ENCODE measurements at places on chromosomes 1 and 21.

DNA sequence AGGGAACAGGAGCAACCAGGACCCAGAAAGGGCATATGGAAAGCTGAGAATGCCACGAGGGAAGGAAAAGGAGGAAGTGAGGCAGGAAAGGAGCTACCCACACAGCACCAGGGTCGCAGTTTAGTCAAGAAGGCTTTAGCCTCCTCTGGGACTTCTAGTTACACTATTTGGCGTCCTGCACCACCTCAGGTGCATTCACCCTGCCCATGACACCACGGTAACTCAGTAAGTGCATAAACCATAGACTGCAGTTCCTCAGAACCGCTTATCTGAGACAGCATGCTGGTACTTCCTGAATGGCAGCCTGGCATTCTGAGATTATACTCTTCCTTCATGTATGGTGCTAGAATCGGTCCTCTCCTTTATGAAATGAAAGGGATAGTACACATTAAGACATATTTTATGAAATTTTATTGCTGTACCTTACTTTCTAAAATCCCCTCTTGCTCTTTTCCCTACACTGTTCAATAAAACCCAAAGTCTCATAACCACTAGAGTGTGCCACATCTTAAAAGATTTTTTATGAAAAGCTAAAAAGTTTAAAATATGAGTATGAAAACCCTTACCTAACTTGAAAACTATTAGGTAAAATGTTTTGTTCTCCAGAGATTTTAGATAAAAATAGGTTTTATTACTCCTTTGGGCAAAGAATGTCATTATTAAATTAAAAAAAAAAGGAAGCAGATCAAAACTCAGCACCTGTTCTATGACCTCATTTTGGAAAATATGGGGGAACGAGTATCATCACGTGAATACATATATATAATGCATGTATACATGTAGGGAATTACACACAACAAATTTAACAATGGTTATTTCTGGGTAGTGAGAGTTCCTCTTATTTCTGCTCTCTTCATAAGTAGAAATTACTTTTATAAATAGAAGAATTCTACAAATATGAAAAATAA, 67.3 kb downstream of the VAV3 start:
- peak; percentile 51 for DNase-seq

- DNase-seq, result no peak
These were observed 127.9 kb upstream of the CACYBP start for GRCh38 chr1:174871886-174872285.

DNA sequence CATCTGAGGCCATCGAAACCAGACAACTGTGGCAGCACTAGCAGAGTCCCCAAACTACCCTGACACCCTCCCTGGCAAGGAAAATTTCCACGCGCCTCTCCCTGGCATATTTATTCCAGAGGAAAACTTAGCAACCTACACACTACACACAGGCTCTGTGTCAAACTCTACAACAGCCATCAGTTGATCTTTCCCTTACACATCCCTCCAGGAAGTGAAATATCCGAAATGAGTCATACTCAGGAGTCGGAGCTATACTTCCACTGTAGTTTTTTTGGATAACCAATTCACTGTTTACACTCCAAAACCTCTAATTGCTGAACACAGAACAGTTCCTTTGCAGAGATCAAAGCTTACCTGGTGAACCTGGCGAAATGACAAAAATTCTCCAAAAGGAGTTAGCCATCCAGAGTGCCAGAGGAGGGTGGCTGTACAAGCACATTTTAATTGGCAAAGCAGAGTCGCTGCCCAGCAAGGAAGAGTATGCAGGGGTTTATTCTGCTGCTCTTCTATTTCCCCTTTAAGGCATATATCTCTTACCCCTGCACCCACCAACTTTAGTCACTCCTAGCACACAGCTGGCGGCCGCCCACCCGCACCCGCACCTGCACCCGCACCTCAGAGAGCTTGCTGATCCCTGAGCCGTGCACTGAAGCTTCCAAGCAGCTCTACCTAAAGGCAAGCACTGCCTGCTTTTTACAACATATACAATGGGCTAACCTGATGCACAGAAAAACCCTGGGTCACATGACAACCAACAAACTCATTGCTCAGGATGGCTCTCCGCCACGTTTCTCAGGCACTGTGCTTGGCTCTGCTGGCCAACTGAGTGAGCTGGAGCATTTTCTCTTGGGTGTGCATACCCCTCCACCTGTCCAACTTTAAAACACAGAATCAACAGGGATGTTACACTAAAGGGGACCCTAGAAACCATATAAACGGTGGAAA, 54.9 kb downstream of the CAPZB start:
- no peak for DNase-seq

DNA sequence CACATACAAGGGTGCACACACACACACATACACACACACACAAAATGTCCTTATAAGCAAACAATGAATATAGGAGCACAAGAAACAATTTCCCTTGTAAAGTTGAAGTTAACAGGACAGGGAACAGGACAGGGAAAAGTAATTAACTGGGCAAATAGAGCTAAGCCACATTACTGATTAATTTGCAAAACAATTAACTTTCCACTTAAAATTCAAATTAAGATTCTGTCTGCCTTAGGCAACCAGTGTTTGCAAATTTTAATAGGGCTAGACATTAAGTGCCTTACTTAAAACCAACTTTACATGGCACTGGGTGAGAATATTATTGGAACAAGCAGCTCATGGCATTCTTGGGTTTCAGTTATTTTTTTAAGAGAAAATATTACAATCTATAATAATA, 6.8 kb upstream of the CLDN8 start:
- no peak for DNase-seq

- DNase-seq, result no peak
These were observed 42.2 kb upstream of the BCAR3 start for GRCh38 chr1:93723733-93724270.

DNA sequence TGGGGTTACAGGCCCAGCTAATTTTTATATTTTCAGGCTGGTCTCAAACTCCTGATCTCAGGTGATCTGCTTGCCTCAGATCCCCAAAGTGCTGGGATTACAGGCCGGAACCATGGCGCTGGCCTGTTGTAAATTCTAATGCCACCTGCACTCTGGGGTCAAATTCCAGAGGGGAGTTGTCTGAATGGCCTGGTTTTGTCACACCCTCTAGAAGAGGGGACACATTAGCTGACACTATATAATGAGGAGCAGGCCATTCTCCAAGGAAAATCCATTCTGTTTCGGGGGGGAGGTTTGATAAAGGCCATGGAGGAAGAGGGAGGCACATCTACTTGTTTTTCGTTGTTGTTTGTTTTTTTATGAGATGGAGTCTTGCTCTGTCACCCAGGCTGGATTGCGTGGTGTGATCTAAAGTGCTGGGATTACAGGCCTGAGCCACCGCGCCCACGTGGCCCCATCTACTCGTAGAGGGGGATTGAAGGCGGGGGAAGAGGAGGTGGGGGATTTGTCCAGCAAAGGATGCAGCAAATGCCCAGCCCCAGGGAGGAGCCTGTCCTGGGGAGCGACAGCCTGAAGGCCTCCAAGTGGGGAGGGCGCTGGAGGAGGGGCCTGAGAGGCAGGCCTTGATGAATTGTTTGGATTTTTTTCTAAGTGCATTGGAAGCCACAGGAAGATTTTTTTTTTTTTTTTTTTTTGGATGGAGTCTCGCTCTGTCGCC, 78.4 kb upstream of the SLC45A1 start:
- no peak for DNase-seq

DNA sequence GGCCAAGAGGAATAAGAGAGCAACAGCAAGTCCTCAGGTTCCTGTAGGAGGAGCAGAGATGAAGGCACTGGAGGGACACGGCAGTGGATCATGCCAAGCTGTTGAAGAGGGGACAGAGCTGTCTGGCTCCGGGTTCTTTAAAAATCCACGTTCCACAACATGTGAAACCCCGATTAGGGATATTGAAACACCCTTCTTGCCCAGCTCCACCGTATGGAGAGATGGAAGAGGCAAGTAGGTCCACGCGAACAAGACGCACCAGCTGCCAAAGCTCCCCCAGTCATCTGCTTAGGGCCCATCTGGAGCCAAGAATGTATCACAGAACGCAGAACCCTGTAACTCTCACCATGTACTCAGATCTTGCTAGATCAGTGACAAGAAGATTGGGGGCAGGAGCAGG, 3.9 kb downstream of the C1orf198 start:
- DNase-seq, result no peak

DNA sequence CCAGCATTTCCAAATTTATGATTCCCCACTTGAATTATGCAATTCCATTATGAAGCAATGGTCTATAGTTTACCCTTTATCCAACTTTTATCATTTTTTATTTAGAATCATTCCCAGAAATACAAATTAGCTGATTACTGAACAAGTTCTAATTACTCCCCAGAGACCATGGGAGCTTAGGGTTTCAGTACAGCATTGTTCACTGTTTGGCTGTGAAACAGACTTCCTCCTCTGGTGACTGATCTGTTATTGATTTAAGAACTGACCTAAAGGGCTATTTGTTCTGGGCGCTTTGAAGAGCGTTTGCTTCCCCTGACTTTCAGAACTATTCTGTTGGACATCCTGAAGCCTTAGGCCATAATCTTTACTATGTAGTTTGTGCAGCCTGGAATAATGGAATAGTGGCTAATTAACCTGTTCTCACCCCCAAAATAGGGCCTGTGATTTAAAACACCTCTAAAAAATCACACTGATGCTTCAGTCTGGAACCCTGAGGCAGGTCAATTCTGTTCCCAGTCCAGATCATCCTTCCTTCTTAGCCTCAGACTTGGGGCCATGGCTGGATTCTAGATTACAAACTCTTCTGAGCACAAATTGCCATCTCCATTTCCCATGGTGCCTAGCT, 58.7 kb downstream of the ALG14 start:
- DNase-seq, result no peak

- no peak for DNase-seq
These were observed 337.4 kb downstream of the SRGAP2C start for GRCh38 chr1:121522061-121522759.

- no peak for DNase-seq
These were observed 258.9 kb upstream of the SGIP1 start for GRCh38 chr1:66275083-66275482.

DNA sequence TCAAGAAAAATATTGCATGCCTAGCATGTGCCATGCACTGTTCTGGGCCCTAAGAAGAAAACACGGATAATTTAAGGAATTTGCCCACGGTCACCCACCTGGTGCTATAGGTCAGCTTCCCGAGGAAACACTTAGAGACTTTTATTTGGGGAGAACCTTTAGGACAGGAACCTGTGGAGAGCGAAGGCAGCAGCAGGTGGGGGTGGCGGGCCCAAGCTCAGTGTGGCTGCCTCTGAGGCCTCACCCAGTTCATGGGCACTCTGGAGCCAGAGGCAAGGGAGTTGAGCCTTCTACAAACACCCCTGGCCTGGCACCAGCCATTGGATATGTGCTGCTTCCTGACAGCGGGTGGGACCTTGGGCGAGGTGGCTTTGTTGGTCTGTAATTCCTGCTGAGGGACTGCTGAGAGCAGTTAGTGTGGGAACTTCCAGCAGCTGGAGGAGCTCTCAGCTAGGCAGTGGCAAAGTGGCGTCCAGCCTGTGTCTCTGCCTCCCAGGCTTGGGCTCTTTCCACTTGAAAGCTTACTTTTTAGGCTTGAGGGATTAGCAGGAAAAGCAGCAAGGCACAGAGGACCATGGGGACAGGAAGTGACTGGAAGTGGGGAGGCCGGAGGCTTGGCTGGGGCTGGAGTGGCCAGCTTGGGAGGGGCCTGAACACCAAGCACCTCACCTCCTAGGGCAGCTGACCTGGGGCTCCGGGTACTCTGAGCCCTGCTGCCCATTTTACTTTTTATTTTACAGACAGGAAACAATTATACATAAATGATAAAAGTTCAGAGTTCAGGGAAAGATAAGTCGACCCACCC, 19.1 kb downstream of the MRPL37 start:
- DNase-seq, result no peak

DNA sequence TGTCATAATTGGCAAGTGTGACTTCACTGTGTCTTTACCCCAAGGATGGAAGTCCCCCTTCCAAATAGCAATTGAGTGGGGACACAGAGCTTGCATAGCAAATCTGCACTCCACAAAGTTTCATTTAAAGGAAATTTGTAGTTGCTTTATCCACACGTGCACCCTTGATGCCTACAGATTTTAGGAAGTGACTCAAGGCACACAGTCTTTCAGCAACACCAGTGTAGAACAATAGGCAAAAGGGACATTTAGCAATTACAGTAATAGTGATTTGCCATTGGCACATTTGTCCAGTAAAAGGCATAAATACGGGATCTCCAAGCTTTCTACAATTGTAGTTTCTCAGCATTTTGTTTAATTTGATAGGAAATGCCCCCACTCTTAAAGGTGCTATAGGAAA, 43.4 kb upstream of the KAZN start:
- no peak for DNase-seq

DNA sequence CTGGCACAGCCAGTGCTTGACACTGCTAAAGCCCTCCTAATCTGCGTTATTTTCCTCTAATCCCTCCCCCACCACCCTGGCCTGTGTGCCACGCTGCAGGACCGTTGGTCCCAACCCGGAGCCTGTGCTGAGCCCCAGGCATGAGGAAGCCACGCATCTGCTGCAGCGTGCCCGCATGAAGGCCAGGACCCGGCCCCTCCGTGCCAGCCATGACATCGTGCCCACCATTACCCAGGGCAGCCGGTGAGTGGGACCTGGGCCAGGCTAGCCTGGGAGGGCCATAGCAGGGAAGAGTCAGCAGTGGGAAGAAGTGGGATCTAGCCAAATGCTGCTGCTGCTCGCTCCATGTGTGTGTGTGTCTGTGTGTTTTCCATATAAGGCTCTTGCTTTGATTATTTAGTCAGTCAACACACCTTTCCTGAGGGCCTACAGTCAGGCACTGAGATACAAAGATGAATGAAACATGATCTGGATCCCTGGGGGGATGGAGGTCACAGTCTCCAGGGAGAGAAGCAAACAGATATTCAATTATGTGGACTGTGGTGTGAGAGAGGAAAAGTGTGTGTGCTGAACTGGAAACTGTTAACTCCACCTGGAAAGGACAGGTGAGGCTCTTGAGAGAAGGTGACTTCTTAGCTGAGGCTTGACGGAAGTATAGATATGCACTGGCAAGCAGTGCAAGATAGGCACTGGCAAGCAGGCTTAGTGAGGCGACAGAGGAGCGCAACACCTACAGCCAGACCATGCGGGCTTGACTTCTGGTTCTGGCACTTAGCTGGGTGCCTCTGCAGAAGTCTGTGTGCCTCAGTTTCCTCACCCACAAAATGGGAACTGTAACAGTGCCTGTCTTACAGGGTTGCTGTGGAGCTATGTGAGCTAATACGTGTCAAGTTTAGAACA, 15.9 kb downstream of the KIAA1614 start:
- no peak for DNase-seq

DNA sequence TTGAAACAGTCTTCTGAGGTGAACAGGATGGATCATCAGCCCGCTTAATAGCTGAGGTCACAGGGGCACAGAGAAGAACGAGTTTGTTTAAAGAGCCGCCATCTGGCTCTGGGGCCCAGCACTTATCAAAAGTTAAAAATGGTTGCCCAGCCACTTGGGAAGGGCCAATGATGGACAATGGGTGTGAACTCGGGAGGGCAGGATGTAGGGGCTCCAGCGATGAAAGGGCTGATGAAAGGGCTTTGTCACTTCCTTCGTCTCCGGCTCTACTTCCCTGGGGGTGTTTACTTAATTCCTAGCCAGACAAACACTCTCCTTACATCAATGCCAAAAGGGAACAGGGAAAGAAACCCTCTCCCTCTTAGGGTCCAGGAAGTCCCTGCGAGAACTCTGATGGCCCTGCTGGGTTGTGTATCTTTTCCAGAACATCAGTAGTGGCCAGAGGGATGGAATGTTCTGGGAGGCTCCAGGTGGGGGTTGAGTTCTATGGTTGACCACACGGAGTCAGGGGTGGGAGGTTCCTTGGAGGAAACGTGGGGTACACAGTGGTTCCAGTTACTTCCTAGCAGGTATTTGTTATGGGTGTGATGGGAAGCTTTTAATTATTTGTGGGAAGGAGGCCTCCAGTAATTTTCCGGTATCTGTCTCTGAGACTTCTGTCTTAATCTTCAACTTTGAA, 9.0 kb upstream of the ABCG1 start:
- no peak for DNase-seq

All from CD4-positive, alpha-beta T cell treated with Interferon gamma for 1 hour (primary cell).